Activated CD4-positive, alpha-beta T cell treated with anti-CD3 and anti-CD28 coated beads, Interleukin-2, amount 10 ng/mL, durations not matched to agents 7 days and 5 days (primary cell): ENCODE measurements at places on chromosomes 4 and X.

DNA sequence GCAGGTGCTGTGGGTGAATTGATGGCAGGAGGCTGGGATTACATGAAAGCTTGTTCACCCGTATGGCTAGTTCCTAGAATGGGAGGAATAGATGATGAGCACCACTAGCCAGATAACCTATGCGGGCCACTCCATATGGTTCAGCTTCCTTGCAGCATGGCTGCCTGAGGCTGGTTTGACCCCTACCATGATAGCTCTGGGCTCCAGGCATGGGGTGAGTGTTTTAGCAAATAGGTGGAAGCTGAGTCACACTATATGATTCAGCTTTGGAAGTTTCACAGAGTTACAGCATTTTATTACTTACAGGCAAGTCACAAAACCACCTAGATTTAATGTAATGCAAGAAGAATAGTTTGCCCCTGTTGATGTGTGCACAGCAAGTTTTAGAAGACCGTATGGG is 603.2 kb downstream of the STIM2 start:
- DNase-seq, result no peak

DNA sequence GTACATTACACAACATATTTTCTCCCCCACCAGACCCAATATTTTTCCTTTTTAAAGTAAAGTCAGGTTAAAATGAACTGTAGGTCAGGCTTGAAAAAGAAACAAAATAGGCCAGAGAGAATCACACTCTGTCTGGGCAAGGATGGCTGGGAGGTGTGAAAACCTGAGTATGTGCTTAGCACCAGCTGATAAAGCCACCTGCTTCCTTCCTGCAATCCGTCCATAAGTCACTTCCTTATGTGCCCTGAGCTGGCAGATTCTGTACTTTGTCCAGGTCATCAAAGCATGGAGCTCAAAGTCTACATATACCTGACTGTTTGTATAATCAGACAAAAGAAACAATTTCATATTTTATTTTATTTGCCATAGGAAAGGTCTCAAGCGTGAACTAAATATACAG is 37.7 kb downstream of the ANTXR2 start:
- DNase-seq, result no peak

DNA sequence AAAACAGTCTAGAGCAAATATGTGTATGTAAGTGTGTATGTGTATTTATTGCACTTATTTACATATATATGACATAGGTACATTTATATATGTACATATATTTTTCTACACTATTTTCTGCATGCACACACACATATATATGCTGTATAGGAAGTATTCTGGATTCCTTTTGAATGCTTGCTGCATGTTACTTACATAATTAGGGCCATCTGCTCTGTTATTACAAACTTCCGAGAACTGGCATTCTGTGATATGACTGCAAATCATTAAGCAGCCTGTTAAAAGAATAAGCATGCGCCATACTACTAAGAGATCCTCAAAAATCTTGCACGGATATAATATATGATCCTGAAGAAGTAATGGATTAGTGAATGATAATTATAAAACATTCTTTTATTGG is 1157.6 kb upstream of the TENM3 start:
- no peak for DNase-seq

- no peak for DNase-seq
These were observed 306.4 kb downstream of the PTTG2 start for GRCh38 chr4:38266616-38267015.

DNA sequence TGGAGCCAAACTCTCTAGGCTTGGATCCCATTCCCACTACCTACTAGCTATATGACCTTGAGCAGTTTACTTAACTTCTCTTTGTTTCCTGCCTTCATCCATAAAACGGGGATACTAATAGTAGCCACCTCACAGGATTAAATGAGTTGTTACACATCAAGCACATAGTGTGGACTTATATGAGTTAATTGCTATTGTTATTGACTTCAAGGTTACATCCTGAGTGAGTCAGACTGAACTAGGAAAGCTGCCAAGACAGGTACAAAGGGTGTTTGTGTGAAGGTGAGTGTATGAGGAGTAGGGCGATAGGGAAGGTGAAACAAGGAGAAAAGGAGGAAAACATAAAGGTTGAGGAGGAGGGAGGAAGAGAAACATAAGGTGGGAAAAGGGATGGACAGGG is 32.2 kb downstream of the TFDP3 start:
- DNase-seq, result no peak

GRCh38 chr4:150387981-150388380 is 194.0 kb upstream of the MAB21L2 start:
- DNase-seq, result no peak

DNA sequence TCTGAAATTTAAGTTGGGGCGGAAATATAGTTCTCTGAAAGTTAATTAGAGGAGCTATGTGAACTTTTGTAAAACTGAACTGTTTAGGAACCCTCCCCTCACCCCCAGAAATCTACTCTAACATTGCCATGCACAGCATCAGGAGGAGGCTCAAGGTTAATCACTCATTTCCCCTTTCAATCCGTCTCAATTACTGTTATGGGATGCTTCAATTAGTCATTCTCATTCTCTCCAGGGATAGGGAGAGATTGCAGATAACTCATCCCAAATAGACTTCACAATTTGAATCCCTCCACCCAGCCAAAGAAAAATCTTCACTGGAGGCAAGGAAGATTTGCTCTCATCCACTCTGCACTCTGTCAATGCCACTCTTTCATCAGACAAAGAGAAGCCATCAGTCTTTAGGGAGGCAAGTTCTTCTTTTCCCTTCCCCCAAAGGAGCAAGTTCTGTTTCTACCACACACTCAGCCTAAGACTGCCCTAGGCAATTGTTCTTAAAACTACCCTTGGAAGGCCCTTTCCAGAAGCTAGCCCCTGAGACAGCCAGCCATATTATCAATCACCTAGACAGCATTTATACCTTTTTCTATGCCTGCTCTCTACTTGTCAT is 140.4 kb downstream of the SLC10A7 start:
- DNase-seq, result no peak

- no peak for DNase-seq
These were observed 17.8 kb upstream of the CHIC2 start for GRCh38 chr4:54082168-54082567.

DNA sequence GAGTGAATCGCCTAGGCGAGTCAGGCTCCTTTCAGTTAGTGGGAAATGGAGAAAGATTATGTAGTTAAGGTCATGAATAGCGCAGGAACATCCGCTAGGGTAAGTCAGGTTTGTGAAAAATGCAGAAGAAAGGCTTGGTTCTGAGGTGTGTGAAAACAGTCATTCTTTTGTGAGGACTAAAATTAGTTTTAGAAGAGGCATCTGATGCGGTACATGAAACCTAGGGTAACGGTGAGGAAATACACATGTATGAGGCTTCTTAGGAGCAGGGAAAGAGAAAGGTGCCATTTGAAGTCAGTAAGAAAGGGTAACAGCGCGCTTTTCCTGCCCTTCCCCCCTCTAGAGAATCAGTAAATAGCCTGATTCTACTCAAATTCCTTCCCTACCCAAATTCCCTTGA is 570 bp upstream of the RNF128 start:
- no peak for DNase-seq

DNA sequence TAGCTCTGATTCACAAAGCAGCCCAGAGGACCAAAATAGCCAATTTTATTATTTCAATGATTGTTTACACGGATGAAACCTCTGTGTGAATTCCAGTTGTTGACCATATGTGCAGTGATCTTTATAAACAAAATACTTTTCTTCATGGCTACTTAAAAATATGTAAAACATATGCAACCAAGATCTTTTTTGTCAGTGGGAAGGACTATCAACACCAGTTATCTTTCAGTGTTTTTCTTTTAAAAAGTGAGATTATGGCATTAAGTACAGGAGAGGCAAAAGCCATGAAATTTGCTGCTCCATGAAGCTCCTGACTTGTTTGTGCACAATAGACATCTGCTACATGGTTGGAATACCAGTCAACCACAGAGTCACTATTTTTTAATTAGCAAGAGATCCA is 184.4 kb downstream of the DKK2 start:
- no peak for DNase-seq

DNA sequence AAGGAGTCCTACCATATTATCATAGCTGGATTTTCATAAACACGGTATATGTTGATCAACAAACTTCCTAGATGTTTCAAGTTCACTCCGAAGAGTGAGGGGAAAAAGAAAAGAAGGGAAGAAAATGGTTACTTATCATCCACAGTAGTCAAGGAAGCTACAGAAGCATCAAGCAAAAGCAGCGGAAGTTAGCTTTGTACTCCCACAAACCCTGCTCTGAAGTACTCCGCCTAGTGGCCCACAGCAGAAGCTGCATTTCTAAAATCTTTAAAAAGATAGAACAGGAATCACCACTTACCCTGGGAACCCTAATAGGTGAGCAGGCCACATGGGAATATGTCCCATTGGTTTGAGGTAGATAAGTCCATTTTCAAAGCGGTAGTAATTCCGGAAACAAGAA is 28.5 kb upstream of the FRG1 start:
- no peak for DNase-seq

GRCh38 chr4:6935965-6936364 is 26.3 kb downstream of the TBC1D14 start:
- no peak for DNase-seq

GRCh38 chr4:126267689-126268088 is 952.9 kb downstream of the FAT4 start:
- no peak for DNase-seq

GRCh38 chr4:168612450-168613135 is 115.7 kb downstream of the PALLD start:
- DNase-seq, result no peak

DNA sequence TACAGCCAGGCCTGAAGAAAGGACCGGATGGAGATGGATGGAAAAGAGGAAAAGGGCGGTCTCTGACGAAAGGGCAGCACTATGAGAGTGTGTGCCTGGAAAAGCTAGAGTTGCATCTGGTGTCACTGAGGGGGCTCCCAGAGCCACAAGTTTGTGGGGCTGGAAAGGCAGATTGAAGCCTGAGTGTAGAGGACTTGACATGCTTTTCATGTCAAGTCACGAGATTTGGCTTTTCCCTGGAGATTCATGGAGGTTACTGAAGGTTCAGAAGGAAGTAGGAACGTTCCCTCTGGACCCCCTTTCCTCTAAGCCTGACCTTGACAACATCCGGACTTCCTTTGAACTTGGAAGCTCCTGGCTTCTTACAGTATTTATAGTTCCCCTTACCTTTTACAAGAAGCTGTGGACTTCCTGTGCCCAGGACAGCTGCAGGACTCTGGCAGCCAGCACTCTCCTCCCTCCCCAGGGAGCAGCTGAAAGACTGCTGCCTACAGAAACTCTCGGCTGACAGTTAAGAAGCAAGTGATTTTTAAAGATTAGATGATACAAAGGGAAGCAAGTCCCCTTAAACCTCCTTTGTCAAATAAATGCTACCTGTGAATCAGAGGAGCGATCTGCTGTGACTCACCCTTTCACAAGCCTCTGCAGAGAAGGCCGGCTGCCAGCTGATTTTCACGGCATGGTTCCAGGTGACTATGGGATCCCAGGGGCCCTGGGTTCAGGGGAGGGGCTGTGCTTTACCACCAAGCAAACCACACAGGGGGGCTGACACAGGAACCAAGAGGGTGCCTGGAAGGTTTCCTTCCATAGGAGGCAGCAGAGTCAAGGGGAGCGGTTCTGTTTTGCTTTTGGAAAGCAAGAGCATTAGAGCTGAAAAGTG is 72.9 kb upstream of the STIM2 start:
- DNase-seq, result no peak

GRCh38 chrX:37578045-37578444 is 6.6 kb downstream of the LANCL3 start:
- DNase-seq, result no peak

- DNase-seq, result no peak
These were observed 24.8 kb downstream of the KLHL15 start for GRCh38 chrX:24002167-24002566.

- DNase-seq, result no peak
These were observed 14.9 kb upstream of the PDZD4 start for GRCh38 chrX:153845195-153845594.

DNA sequence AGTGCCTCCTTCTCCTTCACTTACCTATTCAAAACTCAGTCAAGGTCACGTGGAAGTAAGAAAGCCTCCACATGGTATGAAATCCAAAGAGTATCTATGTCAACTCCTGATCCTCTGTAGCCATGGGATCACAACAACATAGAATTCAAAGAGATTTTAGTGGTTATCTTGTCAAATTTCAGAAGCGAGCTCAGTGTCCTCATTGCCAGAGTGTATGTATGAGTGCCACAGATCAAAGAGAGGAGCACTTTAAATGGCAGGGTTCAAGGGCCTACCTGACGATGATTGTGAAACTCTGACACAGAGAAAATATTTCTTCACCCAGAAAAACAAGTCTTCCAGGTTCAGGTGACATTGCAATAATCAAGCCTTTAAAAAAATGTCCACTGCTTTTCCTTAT is 1.2 kb upstream of the ACE2 start:
- DNase-seq, result no peak

DNA sequence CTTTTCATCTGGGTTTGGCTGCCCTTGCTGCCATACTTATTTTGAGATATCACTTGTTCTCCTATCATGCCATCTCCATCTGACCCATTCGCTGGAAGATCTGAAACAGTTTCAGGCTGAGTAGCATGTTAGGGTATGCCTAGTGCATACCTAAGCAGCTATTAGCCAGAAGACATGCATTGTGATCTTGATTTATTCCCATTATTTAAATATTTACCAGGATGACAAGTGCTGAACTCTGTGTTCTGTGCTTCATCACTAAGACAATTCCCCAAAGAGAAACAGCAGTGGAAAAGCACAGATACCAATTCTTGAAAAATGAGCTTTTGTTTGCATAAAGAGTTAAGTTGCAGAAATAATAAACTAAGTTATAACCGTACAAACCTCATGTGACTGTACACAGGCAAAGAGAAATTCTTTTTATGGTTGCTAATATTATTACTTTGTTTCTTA is 271.0 kb upstream of the ARSJ start:
- DNase-seq, result no peak
